Psoas muscle (tissue), 8 donors: ENCODE measurements at places on chromosomes 3 and 15. TPM values are rescaled to one million over a fixed set of nuclear protein-coding genes. Genes with fewer than 3 reads are reported as not detected.

DNA sequence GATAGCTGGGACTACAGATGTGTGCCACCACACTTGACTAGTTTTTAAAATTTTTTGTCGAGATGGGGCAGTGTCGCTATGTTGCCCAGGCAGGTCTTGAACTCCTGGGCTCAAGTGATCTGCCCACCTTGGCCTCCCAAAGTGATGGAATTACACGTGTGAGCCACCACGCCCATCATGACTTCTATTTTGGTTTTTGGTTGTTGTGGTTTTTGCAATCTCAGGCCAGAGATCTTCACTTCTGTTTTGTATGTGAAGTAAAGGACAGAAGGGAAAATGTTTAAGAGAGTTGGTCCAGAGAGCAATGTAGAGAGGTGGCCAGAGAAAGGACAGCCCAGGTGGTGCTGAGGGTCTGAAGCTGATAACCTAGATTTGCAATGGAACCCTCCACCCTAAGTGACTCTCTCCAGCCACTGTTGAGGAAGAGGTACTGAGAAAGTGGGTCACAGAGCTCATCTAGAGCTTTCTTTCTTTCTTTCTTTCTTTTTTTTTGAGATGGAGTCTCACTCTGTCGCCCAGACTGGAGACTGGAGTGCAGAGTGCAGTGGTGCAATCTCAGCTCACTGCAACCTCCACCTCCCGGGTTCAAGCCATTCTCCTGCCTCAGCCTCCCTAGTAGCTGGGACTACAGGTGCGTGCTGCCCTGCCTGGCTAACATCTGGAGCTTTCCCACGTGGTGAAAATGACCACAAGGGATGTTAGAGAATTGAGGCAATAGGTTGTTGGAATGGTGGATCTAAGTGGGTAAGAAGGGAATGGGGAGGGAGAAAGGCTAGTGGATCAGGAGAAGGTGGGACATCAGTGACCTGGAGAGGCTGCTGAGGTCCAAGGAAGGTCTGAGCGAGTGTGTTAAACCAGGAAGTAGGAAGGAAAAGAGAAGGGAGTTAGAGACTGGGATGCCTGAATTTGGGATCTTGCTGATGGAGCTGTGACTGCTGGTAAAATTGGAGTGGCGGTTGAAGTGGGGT, 22.4 kb upstream of the SEMA4B start:
- no peak for DNase-seq

The LEKR1 gene
- polyA plus RNA-seq: 0.32 TPM

DNA sequence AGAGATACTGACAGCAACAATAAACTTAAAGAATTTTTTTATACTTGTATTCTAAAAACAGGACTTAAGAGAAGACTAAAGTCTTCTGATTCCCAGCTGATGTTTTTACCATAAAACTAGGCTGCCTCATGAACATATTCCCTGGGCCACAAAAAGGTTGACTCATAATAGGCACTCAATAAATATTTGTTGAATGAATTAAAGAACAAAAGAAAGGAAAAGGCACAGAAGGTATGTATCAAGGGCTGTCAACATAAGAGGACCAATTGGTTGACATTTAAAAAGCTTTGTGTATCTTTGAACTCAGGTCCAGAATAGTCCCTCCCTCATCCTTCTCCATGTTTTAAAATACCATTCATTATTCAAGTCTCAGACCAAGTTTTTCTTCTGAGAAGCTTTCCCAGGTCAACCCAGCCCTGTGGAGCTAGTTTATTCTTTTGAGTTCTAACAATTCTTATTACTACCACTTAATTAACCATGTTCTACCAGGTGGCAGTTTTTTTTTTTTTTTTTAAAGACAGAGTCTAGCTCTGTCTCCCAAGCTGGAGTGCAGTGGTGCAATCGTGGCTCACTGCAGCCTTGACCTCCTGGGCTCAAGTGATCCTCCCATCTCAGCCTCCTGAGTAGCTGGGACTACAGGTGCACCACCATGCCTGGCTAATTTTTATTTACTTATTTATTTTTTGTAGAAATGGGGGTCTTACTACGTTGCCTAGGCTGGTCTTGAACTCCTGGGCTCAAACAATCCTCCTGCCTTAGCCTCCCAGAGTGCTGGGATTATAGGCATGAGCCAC, 17.5 kb upstream of the ARHGEF3 start:
- DNase-seq: no peak

GRCh38 chr15:34240537-34240936, 15.7 kb downstream of the EMC4 start:
- no peak for DNase-seq

The TLR9 gene
- 0.14 TPM for polyA plus RNA-seq

The CIB2 gene
- 9.7 TPM for polyA plus RNA-seq

The ATP1B3 gene
- 24.2 TPM for polyA plus RNA-seq

GRCh38 chr15:75335705-75336355, at the start of gene COMMD4:
Gene COMMD4, plus strand, starts transcription at chr15:75336063. Its CDS starts 27 bp downstream, at chr15:75336090.
- DNase-seq: peak; percentile 97

DNA sequence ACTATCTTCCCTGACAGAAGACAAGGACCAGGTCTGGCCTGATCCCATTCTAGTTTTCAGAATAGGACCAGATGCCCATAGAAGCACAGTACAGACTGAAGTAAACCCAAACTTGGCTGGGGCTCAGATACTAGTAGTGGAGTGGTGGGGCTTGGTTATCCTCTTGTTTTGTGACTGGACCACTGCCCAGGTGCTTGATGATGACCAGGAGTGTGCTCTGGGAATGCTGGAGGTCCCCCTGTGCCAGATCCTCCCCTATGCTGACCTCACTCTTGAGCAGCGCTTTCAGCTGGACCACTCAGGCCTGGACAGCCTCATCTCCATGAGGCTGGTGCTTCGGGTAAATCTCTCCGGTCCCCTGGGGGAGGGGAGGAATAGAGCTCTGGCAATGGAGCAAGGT, 36.3 kb downstream of the ESYT3 start:
- no peak for DNase-seq

DNA sequence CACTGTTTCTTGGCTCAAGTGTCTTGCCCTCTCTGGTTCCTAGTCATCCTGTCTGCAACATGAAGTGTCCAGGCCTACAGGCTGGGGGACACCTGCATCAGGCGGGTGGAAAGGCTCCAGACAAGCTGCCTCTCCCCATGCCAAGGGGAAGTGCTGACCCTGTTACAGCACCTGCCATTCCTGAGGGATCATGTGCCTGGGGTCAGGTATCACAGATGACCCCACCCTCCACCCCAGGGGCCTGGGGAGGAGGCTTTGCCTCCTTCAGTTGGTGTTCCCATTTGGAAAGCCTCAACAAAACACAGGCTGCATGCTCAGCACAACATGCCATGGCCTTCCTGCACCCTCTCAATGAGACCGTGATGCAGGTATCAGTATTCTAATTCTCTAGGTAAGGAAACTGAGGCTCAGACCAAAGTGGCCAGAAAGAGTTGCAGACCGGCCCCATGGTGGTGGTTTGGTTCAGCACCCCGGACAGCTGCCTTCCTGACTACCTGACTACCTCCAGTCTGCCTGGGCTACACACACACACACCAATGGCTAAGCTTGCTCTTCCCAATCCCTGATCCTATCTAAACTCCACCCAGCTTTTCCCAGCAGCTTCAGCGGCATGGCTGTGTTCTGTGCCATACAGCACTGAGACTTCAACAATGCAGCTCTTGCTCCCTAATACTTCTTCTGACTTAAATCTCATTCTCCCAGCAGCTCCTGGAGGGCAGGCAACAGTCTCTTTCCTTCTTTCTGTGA, 69.7 kb upstream of the LINGO1 start:
- no peak for DNase-seq
